ENCODE measurements at places on chromosomes 5 and 9. TPM values are rescaled to one million over a fixed set of nuclear protein-coding genes. Genes with fewer than 3 reads are reported as not detected.

FIBCD1 gene
- total RNA-seq, result 25.1 TPM

WNK2 gene
- total RNA-seq, result 6.0 TPM

SLC36A2 gene
- not detected for total RNA-seq

TRUB2 gene
- total RNA-seq, result 49.1 TPM

OSTF1 gene
- total RNA-seq, result 18.2 TPM
